Naive thymus-derived CD8-positive, alpha-beta T cell (primary cell): ENCODE measurements at places on chromosomes 11 and 22.

- DNase-seq: no peak
Measured at GRCh38 chr11:122775675-122776271, 62.5 kb upstream of the CRTAM start.

DNA sequence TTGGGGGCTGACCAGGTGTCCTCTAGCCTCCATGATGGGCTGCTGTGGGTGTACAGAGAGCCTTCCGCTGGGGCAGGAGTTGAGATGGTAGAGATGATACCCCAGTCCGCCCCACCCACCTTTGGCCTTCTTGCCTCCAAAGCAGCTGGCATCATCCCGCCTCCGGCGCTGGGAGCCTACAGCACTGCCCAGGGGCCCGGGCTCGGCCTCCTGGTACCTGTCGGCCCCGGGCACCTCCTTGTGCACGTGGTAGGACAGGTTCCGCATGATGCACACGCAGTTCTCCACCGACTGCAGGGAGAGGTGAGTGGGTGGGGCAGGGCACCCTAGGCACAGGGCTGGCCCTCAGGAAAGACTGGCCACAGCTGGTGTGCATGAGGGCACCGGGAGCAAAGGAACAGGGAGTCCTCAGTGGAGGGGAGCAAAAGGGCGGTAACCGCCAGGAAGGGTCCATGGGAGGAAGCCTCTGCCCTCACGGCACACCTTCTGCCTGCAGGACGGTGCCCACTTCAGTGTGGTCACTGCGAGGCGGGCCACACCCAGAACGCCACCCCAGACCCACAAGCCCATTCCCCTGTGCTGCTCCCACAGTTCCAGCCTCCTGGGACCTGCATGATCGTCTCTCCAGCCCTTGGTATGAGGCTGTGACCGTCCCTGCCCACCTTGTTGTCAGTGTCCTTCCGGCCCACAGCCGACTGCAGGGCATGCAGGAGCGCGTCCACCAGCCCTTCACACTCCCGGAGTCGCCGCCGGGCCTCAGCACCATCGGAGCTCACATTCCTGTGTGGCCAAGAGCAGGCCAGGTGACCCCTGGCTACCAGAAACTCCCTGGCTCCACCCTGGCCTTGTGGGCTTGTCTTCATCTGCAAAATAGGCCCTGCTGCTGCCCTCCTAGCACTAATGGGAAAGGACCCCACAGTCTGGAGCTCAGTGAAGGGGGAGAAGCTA, 36.0 kb upstream of the TXNRD2 start:
- no peak for DNase-seq

DNA sequence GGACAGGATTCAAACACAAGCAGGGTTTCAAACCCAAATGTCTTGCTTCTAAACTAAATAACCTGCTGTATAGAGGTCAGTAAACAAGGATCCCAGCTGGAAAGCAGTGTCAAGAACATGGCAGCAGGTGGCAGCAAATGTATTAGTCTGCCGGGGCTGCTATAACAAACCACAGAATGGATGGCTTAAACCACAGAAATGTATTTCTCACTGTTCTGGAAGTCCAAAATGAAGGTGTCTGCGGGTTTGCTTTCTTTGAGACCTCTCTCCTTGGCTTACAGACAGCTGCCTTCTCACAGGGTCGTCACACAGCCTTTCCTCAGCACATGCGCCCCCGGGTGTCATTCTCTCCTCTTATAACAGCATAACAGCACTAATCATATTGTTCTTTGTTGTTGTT, 65.1 kb upstream of the LRRC55 start:
- DNase-seq: no peak

DNA sequence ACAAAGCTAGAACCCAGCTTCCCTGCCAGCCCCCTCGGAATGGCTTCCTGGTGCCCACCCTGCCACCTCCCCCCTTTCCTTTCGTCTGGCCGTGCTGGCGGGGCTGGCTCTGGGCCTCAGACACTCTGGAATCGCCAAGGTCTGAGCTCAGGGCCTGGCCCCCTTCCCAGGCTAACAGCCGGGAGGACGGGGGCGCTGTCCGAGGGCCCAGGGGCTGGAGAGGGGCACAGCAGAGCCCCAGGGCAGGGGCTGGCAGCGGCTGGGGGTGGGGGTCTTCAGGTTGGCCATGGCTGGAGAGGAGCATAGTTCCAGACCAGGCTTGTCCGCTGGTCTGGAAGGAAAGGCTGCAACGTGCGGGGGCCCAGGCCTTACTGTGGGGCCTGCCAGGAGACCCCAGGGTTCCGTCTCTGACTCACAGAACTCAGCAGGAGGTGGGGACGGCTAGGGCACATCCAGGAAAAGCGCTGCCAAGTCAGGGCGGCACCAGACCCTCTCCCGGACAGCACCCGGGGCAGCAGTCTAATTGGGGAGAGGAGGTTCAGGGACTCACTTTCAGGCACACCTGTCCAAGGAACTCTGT, 861 bp upstream of the LTBP3 start:
- DNase-seq: no peak

DNA sequence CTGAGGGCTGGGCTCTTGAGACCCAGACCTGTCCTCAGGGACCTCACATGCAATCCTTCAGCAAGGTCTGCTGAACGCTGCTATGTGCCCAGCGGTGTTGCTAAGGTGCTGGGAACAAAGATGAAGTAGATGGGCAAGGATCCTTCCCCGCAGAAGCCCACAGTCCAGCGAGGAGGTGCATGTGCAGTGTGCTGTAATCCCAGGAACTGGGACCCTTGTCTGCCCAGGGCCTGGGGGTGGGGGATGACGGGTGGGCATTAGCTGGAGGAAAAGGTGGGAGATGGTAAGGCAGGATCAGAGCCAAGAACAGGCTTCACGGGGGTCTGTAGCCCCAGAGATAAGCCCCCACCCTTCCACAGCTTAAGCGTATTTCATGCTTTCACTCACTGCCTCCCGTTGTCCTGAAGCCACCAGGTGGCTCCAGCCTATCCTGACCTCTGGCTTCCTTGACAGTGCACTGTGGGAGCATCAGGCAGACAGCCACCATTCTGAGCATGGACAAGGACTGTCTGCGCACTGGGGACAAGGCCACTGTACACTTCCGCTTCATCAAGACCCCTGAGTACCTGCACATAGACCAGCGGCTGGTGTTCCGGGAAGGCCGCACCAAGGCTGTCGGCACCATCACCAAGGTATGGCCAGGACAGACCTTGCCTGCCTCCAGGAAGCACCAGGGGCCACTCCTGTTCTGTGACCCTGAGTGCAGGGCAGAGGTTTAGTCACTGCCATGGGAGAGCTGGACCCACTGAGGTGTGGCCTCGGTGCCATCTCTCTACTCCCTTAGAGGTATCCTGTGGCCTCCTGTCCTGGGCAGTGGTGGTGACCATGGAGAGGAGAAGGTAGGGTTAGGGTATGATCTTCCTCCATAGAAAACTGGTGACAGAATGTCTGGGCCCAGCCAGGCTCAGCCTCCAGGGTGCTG, 22.0 kb downstream of the GTPBP1 start:
- DNase-seq: no peak

GRCh38 chr11:15618583-15619032, 503.9 kb downstream of the INSC start:
- DNase-seq: no peak

DNA sequence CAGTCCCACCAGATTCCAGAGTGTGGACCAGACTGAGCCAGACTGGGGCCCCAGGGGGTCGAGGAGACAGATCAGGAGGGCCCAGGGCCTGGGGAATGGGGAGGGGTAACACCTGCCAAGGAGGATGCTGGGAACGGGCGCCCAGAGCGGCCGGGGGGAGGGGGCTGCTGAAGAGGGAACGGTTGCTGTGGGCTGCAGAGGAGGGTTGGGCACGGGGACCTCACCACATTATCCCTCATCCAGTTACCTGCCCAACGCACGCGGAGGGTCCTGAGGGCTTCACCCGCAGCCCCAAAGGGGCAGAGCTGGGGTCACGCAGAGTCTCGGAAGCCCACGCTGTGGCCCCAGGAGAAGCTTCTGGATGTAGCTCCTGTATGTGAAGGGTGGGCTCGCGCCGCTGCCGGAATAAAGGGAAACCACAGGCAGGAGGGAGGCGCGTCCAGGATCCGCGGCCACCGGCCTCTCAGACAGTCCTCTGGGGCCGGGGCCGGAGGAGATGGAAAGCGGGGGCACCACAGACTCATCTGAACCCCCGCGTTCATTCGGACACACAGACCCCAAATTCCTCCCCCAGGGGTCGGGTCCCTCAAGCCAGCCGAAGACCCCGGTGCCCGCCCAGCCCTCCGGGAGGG, 866 bp upstream of the SELENOO start:
- DNase-seq: no peak

DNA sequence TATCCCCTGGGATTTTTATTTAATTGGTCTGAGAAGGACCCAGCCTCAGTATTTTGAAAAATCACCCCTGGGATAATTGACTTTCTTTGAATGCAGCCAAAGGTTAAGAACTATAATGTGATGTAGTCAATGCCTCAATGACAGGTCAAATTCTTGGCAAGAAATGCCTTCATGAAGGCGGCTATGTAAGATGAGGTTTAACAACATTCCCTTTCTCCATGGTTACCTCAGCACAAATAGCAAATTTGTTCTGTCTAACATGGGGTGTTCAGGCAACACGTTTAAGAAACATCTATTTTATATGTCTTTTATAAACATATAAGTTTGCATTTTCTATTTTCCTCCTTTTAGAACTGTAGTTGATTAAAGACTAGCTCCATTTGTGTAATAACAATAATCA, 5.3 kb downstream of the SLN start:
- no peak for DNase-seq

DNA sequence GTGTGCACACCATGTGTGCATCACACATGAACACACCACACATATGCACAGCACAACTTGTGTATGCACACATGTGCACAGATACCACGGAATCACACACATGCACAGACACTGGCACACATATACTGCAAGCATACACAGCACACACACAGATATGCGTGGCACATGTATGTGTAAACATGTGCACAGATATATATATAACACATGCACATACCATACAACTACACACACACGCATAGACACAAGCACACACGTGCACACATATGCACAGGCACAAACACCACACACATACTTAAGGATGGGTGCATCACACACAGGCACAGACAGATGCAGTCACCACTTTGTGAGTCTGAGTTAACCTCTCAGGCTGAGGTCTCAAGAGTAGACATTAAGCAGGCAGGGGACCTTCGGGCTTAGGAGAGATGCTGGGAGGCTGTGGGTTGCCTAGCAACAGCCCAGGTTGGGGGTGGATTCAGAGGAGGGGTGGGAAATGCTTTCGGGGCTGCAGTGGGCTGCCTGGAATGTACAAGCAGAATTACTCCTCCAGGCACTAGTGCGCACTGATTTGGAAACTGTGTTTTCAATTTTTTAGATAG, 82.9 kb downstream of the MYO18B start:
- no peak for DNase-seq

GRCh38 chr11:112297248-112297866, 36.7 kb upstream of the PLET1 start:
- DNase-seq: no peak
